Caco-2 (cell line): ENCODE measurements at places on chromosomes 1 and 21. TPM values are rescaled to one million over a fixed set of nuclear protein-coding genes. Genes with fewer than 3 reads are reported as not detected.

Gene OR2T35
- total RNA-seq = not detected in 2 replicates

- peak; percentile 68 for DNase-seq
These were observed 11.0 kb downstream of the PLEKHA6 start for GRCh38 chr1:204348722-204349121.

DNA sequence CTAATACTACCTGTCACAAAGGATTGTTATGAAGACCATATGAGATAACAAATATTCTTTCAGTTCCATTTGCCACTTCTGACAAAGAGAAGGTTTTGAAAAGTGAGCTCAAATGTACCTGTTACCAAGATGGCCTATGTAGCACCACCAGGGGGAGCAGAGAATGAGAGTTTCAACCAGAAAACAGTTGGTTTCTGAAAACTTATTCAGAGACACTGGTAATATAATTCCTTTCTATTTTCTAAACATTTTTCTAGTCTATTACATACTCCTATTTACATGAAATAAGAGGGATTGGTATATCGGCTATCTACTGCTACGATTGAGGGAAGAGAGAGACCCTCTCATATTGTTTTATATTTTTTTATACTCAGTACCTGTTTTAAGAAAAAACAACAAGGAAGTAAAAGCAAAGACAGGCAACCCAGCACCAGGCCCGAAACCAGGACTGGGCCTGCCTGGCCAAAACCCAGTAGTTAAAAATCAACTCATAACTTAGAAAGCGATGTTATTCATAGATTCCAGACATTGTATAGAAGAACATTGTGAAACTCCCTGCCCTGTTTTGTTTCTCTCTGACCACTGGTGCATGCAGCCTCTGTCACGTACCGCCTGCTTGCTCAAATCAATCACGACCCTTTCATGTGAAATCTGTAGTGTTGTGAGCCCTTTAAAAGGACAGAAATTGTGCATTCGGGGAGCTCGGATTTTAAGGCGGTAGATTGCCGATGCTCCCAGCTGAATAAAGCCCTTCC is 48.3 kb downstream of the IL23R start:
- DNase-seq = peak; percentile 39

DNA sequence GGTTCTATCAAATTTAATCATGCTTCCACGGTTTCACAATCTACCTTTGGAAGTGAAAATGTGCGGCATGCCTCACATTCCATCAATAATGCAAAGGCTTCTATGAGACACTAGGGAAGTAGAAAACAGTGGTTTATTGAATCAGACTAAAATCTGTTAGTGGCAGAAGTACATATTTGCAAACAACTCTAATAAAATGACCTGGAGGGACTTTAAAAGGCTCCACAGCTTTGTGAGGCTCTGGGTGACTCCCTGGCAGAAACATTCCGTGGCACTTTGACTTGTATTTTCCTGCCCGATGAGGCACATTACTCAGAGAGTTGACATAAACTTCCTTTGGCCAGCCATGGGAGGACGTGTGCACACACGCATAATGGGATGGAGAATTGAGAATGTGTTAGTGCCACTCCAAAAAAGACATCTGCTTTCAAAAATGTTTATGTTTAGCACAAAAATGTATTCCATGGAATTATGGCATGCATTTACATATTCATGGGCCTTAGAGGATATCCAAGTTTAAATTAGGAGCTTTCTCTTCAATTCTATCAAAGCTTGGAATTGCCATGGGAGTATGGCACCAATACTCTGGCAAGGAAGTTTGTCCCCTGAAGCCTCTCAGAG is 60.0 kb upstream of the SSX2IP start:
- DNase-seq = no peak

GRCh38 chr1:200767321-200767720 is 28.6 kb downstream of the CAMSAP2 start:
- DNase-seq = no peak

Gene MAP3K21
- total RNA-seq = 9.6 and 10.4 TPM in 2 replicates

Gene DISP1
- total RNA-seq = 6.6 and 7.1 TPM in 2 replicates

- DNase-seq = no peak
These were observed 37.6 kb upstream of the DESI2 start for GRCh38 chr1:244615301-244615700.

GRCh38 chr21:41622831-41623548 is 115.0 kb upstream of the TMPRSS2 start:
- no peak for DNase-seq

Gene FAM72D
- 5.1 and 5.9 TPM in 2 replicates for total RNA-seq

DNA sequence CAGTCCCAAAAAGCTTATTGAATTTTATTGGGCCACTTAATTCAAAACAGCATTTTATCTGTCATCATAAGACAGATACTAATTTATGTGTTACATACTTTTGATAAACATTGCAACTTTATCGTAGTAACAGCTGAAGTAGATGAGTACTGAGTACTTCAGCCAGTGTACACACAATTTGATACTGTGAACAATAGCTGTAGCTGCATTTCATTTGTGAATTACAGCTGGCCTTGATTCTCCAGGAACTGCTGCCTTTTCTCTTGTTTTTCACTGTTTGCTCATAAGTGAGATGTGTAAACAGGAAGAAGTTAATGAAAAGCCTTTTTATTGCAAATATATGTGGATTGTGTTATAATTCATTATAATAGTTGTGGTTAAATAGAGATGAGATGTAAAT is 10.2 kb downstream of the UAP1 start:
- DNase-seq = no peak

DNA sequence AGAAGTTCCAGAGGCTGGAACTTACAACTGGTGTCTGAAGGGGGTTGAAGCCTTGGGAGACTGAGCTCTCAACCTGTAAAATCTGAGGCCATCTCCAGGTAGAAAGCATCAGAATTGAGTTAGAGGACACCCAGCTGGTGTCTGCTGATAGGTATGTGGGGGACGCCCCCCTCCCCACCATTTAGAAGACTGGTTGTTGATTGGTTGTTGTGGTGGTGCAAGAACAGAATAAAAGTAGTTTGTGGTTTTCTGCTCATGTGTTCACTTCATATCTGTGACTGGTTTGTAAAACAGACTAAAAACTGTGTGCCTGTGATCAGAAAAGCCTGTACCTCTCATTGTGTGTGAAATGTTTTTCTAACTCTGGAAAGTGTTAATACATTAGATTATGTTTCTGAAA is 33.2 kb upstream of the PDE4B start:
- DNase-seq = no peak

DNA sequence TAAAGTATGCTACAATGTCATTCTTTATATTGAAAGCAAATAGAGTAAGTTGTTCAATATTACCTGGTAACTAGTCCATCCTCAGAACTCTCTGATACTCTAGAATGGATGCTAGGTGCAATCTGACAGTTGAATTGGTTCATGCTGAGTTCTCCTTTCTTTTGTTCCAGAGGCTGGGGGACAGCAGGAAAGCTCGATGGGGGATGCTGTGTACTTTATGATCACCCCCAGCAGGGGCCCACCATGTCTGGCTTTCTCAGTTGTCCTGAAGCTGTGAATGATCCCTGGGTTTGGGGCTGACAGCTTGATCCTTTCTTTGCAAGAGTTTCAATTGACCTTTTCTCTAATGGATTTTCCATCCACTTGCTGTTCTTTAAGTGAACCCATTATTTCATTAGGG is 22.5 kb downstream of the FMN2 start:
- no peak for DNase-seq

GRCh38 chr1:56080123-56080522 is 499.2 kb downstream of the PLPP3 start:
- no peak for DNase-seq

DNA sequence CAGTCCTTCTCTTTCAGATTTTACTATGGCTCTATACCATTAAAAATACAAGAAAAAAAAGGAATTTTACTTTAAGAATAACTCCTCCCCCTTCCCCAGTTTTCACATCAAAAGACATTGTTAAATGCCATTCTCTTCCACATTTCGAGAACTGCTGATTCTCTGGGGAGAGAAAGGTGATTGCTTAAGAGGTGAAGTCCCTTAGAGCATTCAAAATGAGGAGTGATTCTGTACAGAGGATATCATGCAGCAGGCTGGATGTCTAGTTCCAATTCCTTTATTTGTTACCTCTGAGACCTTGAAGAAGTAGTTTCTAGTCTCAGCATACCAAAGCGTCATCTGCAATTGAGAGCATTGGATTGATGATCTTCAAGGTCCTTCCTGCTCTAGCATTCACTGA is 46.9 kb downstream of the FMO3 start:
- no peak for DNase-seq

DNA sequence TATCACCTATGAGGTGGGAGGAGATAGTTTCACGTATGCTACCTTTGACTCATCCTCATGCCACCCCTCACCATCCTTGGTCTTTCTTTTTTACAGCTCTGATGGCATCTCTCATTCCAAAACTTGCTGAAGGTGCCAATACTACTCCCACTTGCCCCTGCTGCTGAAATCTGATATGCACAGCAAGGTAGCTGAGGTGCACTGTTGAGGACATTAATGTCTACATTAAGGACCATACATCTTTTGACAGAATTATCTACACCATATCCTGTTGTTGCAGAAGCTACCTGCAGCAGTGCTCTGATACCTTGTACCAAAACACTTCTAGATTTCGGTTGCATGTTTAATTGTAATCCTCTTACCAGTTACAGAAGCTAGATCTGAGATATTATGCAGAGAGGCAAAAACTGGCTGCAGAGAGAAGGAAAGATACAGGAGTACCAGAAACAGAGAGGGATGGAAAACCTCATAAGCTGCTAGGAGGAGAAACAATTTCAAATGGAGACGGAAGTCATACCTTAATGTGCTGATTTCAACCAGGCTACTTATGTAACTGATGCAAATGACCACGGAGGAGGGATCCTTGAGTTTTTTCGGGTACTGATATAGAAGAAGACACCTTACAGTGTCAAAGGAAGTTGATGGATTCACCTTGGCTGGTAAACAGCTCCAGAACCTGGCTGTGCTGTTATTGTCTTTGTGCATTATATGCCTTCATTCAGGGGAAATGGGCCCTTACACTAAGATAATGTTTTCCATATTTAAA is 19.3 kb upstream of the PTPRC start:
- DNase-seq = no peak

DNA sequence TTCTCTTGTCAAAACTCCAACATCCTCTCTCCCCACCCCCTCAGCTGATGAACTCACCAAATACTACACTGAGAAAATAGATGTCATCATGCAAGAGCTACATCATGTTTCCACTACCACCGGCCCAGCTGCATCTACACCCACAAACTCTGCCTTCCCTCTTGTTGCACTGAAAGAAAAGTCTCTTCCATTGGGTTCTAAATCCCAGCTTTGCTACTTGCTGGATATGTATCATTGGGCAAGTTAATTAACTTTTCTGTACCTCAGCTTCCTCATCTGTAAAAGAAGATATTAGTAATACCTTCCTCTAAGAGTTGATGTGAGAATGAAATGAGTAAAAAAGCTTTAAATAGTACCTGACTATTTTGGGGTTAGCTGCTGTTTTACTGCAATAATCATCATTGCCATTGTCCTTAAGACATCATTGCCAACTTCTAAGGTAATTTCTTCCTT is 108.6 kb downstream of the OLFML2B start:
- no peak for DNase-seq

DNA sequence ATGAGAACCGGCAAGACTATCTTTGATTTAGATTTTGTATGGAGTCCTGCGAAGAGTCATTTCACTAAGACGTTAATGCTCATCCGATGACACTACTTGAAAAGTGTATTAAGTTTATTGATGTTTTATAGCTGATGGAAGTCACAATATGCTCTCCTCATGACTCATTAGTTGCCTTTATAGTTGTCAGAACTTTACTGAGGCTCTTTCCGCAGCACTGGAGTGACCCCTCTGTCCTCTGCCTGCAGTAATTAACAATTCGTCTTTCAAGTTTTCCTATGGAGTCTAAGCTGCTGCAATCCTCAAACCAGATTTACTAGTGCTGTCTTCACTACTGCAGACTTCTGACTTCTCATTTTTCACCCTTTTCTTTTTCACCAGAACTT is 853 bp downstream of the USP16 start:
- DNase-seq = no peak

DNA sequence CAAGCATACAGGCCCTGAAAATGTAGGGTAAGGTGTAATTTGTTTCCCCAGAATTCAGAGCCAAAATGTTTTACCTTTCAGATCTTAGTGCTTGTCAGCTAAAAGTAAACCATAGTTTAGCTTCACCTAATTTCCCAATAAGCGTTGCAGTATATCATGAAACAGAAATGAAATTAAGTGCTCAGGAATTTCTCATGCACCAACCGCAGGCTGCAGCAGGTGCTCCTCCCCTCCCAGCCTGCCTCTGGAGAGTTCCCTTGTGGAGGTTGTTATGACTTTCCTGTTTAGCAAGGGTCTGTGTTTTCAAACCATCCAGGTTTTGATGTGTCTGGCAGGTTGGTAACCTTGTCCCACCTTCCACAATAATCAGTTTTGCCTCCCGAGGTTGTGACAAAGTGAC is 118.5 kb downstream of the HLX start:
- DNase-seq = no peak

- DNase-seq = no peak
These were observed 23.7 kb upstream of the EDARADD start for GRCh38 chr1:236370420-236370819.

DNA sequence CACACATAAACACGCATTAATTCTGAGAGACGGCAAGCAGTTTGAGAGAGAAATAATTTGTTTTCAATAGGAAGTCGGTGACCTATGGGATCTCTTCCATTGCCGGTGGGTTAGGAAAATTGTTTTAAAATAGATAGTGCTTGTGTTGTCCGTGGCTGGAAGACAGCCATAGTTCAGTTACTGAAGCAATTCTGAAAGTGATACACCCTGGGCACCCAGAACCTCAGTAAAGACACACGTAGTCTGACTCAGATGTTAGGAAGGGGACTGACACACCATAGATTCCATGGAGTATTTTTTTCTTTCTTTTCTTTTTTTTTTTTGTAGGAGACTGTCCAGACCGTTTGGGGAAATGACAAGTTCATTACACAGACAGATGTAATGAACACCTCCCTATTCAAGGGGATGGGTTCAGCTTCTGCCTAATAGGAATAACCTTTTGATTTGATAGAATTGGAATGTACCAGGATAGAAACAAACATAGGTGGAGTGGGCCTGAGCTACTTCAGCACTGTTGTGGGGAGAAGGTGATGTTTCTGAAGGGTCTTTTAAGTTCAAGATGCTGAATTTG is 1.6 kb downstream of the C1orf21 start:
- DNase-seq = no peak

DNA sequence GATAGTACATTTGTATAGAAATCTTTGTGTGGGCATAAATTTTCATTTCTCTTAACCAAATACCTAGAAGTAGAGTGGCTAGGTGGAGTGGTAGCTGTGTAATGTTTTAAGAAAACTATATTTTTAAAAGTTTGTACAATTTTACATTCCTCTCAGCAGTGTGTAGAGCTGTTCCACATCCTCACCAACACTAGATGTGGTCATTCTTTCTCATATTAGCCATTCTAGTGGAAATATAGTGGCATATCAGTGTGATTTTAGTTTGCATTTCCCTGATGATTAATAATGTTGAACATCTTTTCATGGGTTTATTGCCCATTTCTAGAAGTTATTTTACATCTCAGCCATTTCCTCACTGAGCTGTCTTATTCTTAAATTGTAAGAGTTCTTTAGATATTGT is 65.5 kb downstream of the ITSN1 start:
- no peak for DNase-seq
